ENCODE measurements at places on chromosomes 11 and 22.

DNA sequence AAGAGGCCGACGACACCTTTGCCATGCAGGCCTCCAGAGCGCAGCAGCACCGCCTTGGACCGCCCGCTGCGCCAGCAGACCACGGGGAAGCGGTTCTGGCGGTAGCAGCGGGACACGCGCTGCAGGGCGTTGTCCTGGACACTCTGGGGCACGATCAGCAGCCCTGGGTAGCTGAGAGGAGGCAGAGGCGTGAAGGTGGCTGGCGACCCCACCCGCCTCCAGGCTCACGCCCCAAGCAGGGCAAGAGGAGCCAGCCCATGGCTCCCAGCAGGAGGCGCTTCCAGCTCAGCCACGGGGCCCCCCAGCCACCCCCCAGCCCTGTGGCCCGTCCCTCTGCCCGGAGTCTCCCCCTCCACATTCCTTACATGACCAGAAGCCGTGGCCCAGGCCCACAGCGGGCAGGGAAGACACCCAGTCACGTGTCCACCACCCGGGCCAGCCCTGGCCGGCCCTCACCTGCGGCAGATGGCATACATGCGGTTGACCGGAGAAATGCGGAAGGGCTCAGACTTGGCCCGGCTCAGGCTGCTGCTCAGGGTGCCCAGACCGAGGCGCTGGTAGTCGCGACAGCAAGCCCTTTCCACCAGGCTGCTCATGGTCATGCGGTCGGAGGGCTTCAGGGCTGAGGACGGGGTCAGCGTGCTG is 15.2 kb downstream of the SBF1 start:
- DNase-seq = no peak

DNA sequence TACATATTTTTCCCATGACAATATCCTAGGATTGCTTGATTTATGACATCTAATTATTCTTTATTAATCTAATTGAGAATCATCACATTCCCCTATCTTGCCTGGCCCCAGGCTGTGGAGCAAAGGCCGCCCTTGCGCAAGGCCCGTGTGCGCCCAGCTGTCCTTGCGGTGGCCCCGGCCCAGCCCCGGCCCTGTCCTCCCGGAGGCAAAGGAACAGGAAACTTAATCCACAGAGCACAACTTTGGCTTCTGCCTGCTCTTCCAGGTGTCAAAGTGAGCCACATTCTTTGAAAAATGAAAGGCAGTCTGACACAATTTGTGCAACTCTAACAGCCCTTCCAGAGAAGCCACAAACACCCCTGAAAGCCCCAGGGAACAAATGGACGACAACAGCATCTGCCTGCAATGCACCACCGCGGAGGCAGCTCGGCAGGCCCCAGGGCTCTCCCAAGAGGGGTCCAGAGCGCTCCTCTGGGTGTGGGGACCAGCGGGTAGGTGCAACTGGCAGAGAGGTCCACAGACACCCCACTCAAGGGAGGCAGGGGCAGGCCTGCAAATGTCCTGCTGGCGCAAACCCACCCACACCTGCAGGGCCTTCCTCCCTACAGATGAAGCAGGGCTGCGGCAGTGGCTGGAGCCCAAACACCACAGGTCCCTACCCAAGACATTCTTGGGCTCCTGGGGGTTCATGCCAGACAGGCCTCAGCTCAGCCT is 30.3 kb downstream of the GNB1L start:
- no peak for DNase-seq

GRCh38 chr11:131690776-131691175 is 320.4 kb downstream of the NTM start:
- no peak for DNase-seq

DNA sequence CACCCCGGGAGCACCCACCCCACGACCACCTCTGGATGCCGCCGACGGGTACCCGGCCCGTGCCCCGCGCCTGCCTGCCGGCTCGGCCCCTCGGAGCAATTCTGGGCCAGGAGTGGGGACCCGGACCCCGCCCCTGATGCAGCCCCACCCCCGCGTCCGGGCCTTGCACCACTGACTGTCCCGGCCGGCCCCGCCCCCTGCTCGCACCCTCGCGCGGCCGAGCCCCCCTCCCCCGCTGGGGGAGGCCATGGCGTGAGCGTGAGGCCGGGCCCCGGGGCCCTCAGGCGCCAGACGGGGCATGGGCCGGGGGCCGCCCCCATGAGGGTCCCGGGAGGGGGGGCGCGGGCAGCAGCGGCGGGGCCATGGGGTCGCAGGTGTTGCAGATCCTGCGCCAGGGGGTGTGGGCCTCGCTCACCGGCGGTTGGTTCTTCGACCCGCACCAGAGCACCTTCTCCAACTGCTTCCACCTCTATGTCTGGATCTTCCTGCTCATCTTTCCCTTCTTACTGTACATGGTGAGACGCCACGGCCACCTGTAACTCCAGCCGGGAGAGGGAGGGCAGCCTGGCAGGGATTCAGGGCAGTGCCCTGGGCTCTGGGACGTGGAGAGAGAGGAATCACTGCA is 486 bp downstream of the PCNX3 start:
- peak; percentile 58 for DNase-seq

DNA sequence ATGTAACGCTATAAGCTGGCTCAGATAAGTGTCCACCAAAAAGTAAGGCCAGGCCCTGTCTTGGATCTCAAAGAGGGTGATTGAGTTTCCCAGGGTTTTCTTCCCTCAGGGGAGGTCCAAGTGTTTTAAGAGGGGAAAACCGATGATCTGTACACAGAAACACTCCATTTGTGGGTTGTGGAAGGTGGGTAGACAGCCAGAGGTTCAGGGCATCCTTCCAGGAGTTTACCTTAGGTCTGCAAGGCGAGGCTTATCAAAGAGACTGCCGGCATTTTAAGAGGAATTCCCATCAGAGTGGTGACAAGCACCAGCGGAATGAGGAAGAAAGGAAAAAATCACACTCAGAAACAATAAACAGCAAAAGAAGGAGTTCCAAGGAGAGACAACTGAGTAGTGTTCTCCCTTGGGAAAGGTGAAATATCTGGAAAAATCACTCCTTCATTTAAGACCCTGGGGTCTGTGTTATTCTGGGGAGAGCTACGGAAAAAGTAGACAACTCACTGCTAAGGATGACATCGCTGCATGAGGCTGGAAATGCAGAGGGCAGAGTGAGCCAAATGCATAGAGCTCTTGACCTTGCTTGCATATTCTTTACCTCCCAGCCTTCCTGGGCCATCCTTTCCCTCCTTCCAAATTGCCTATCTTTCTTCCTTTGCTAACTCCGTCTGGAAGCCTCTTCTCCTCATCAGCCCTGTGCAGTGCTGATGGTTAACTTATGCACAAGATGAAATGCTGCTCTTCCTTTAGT is 22.1 kb upstream of the MMP7 start:
- no peak for DNase-seq

- DNase-seq = peak; percentile 48
These were observed 6.6 kb upstream of the FLI1 start for GRCh38 chr11:128687321-128687720.

DNA sequence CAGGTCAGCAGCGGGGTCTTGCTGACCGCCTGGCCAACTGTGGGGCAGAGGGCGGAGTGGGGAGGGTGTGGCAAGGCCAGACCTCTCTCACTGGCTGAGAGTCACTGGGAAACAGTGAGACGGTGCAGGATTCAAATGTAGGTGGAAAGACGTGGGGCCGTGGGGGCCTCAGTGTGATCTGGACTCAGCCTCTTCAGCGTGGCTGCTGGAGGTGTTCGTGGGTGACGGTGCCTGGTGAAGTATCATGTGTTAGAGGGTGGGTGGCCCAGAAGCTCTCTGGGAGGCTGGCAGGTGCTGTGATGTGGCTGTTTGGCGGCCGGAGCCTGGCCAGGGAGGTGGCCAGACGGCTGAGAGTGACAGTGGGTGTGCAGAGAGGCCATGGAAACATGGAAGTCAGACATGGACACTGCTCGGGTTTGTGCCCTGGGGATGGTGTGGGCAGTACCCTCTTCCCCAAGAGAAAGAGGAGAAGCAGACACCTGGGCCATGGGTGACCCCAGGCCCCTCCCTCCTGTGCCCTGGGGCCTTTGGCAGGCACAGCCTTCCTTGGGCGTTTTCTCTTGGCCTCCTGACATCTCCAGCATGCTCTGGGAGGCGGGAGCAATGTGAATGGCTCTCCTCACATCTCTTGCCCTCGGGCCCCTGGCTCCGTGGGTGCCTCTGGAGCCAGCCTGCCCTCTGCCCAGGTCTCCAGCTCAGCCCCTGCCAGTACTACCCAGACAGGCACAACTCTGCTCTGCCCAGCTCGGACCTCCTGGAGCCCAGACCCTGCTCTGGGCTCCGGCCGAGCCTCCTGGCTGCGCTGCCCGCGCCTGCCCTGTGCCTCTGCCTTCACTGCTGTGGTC is 10.1 kb upstream of the ACR start:
- DNase-seq = no peak

- DNase-seq = no peak
These were observed 1.4 kb upstream of the BPIFC start for GRCh38 chr22:32465661-32466060.

DNA sequence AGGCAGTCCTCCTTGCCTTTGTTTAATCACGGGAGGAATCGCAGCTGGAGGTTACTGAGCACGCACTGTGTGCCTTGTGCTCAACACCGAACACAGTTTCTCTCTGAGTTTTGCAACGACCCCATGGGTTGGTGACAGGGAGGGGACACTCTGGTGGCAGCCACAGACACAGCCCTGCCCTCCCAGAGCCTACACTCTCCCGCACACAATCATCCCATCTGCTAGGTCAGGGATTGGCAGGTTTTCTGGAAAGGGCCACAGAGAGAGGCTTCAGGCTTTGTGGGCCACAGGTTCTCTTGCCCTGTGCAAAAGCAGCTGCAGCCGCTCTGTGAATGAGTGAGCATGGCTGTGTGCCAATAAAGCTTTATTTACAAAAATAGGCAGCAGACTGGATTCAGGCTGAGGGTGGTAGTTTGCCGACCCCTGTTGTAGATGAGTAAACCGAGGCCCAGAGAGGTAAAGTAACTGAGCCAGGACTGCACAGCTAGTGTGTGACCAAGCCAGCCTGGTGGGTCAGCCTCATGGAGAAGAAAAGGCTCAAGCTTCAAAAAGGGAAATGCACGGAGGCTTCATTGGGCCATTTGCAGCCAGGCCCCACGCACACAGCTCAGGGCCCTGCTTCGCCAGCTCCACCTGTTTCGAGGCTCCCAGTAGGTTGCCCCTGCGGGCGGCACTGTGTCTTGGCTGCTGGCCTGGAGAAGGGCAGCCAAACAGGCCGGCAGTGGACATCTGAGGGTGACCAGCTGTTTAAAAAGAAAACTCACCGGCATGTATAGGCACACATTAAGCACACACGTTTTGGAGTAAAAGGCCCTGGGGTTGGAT is 16.3 kb downstream of the LTO1 start:
- DNase-seq = no peak

DNA sequence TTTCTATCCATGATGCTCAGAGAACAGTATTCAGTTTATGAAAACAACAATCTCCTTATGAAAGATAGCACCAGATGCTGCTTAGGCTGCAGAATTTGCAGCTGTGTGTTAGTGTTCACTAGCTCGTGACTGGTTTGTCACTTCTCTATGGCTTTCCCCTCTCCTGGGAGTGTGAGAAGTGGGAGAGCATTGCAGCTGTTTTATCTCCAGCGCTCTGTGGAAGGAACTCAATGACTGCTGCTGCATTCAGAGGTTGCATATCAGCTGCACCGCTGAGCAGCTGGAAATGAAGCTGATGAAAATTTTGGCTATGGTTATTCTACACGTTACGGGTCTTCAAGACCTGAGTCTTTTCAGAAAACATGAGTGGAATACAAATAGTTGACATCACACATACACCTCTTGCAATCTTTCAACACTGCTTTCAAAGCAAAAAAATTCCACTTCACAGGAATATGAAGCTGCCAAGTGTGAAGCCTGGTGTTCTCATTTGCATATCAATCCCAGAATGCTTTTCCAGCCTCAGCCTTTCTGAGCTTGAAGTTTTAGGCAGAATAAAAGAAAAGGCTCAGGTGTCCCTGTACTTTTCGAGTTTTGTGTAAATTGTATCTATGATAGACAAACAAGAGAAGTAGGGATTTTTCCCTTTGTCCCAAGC is 149.3 kb upstream of the DDI1 start:
- DNase-seq = no peak

DNA sequence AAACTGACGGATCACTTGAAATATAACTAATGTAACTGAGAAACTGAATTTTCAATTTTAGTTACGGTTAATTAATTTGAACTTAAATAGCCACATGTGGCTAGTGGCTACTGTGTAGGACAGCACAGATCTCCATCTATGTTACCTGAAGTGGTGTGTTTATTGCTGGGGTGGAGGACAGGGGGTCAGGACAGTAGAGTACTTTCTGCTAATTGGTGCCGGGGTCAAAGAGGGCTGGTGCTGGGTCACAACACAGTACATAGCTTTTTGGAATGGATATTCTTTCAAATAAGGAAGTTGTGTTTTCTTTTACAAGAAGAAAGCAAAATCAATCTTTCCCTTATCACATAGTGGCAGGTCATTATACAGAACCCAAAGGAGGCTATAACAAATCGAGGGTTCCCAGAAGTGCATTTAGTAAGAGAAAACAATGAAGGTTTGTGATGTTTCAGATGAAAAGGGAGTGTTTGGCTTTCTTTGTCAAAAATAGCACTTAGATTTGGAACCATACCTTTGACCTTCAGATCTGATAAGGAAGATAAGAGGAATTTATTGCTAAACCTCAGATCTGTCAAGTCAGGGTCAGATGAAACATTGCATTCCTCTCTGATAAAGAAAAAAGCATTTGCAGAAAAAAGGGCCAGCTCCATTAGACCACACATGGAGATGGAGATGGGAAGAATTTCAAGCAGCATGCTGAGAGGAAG is 384.5 kb downstream of the AASDHPPT start:
- no peak for DNase-seq

- DNase-seq = no peak
These were observed 79.6 kb downstream of the CELSR1 start for GRCh38 chr22:46457502-46458488.

GRCh38 chr22:23107487-23108248 is 34.1 kb downstream of the RSPH14 start:
- DNase-seq = no peak

- DNase-seq = no peak
These were observed 7.7 kb upstream of the SYVN1 start for GRCh38 chr11:65141896-65142494.

- no peak for DNase-seq
These were observed 32.7 kb upstream of the PACSIN2 start for GRCh38 chr22:43047605-43048004.

DNA sequence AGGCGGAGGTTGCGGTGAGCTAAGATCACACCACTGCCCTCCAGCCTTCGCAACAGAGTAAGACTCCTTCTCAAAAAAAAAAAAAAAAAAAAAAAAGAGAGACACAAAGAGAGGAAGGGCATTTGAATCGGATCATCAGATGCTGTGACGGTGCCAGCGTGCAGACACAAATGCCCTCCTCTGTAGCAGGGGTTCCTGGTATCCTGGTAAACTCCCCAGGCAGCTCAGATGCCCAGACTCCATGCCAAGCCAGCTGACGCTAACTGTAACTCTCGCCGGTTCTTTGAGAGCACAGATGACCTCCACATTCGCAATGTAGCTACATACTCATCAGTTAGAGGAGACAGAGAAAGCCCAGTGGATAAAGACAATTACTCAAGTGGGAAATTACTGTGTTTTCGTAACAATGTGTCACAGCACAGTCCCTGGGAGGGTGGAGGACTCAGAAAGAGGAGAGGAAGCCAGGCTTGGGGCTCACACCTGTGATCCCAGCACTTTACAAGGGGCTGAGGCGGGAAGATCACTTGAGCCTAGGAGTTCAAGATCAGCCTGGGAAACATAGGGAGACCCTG is 153.1 kb downstream of the BRD1 start:
- no peak for DNase-seq
